ENCODE measurements at places on chromosomes 2 and 18.

DNA sequence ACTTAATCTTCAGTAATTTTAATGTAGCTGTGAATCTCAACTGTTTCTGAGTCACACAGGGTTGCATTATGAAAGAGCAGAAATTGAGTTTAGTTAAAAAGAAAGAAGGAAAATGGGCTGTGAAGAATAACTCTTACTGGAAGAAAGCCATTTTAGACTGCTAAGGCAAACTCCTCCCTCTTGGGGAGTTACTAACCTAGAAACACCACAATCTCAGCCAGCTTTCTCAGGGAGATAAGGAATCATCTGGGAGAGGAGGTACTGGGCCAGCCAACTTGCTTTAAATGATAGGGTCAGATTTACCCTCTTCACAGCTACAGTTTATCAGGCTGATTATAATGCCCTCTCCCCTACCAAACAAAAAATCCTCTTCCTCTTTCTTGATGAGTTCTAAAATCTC, 119.5 kb downstream of the CCDC148 start:
- DNase-seq = no peak

DNA sequence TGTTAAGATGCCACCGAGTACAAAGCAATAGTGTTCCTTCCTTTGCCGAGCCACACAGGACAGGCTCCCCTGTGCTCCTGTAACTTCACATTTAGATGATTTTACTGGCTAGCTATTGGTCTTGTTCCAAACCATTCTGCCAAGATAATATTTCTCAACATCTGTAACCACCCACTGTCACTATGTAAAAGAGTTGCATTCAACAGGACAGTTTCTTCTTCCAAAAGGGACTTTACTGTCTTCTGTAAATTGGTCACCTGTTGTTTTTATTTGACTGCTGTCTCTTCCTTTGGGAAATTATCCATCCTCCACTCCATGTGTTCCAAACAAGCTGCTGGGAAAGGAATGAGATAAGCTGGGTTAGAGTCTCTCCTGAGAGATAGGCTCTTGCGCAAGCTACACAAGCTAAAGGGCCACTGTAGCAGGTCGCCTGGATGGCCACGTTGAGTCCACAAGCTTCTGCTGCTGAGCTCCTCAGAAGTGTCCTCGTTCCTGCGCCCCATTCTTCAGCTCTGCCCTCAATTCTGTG, 14.4 kb upstream of the BZW1 start:
- DNase-seq = no peak

- no peak for DNase-seq
Measured at GRCh38 chr18:33804258-33804657, 226.2 kb downstream of the ASXL3 start.

DNA sequence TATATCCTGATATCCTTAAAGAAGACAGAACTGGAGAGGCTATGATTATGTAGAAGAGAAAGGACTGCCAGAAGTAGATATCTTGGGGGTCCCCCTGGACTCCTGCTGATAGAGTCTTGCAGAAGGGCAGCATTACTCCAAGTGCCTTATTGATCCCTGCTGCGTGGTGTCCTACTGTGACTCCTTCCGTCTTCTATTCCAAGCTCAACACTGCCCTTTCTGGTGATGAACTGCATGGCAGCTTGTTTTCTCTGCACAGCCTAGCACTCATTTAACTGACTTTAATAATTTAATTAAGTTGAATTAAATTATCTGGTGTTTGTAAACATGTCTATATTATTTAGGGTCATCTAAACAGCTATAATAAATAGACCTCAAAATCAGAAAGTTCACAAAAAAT, 194.1 kb upstream of the DSEL start:
- no peak for DNase-seq

DNA sequence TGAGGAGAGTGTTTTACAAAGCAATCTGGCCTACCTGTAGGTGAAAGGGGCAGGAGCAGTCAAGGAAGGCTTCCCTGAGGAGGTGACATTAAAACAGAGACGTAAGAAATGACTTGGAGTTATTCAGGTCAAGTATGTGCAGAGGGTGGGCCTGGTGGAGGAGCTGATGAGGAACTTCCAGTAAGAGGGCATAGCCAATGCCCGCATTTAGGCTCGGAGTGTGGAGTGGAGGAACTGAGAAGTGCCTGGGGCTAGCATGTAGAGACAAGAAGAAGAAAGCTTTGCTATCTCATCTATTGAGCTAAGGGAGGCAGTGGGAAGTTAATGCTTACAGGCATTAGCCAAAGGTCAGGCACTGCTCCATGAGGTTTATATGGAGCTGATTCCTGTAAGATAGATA, 312.2 kb downstream of the ZNF521 start:
- no peak for DNase-seq

DNA sequence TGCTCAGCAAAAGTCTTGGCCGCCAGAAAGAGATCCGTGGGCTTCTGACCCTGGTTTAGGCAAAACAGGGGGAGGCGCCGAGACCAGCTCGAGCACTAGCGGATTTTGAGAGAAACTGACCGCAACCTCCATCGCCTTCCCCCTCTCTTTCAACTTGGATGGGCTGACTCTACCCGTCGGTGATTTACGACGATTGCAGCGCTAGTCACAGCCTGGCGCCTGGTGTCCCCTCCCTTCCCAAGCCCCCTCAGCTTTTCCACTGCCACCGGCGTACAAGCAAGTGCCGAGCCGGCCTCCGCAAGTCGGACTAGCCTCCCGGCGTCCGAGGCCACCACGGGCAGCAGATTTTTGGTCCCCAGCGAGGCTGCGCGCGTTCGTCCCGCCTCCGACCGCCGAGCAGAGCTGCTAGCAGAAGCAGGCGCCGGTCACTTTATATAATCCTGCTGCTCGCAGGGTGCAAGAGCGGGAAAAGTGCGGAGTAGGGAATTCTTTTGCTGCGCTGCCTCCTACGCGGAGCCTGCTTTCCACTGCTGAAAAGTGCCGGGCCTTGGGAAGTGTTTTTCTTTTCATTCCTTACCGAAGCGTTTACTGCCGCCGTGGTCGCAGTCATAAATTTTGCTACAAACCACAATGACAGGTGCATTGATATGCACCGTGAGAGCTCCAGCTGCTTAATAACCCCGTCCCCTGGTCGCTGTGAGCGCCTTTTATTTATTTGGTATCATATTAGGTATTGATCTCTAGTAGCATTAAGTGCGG, 7.7 kb downstream of the HOXD3 start:
- DNase-seq = no peak

Data from urinary bladder (tissue), 4 donors.